ENCODE measurements at places on chromosomes 2 and 18.

DNA sequence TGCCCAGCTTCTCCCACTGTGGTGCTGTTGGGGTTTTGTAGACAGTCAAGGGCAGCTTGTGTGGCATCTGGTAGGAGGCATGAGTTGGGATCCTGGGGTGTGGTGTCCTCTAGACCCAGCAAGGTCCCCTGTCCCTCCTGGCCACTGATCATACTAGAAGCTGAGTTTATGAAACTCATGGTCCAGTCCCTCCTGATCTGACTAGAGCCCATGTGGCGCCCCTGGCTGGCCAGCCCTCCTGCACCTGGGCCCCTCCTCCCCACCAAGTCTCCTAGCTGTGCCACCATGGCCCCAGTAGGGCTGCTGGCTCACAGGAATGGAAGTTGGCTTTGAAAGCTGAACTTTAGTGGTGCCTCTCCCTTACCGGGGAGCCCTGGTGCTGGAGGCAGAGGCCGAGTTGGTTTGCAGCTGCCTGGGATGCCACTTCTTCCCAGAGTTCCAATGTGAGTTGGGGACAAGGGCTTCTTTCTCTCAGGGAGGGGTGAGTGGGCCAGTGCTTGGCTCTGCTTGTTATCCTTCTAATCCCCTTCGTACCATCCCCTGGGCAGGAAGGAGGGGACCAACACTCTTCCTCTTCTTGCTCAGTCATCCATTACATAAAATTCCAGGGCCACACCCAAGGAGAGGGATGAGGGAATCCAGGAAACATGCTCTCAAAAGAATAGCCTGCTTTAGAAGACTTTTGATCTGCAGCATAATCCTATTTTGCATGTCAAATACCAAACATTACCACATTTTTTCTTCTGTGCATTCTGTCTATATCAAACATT is 37.5 kb upstream of the HAAO start:
- DNase-seq, result no peak

DNA sequence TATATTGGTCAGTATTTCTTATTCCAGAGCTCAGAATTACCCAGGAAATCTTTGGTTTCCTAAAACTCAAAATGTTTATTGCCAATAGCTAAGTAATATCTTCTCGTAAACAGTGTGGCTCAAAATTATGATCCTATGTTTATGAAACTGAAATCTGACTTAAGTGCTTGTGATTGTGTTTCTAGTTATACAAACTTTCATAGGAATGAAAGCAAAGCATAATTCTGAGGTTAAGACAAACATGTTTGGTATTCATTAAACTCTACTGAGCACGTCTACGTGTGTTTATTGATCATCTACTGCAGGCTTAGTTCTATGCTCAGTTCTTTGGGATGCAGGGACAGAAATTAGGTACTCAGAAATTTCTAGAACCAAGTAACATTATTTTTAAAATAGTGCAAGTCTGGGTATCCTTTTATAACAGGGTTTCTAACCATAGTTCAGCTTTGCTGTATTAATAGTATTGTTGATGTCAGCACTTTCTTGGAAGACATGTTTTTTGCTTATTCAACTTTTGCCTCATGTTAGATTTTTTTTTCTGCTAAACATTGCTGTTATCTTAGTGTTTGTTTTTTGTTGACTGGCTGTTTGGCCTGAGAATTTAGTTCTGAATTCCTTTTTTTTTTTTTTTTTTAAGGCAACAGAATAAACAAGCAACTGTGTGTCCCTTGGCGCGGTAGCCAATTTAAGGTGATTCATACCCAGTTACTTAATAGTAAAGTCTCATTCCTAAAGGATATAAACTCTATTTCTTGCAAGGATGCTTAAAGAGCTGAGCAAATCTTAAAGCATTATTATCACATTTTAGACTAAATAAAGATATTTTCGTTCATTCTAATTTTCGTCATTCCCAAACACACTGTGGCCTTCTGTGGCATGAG is 31.3 kb downstream of the PTPRM start:
- DNase-seq, result no peak

DNA sequence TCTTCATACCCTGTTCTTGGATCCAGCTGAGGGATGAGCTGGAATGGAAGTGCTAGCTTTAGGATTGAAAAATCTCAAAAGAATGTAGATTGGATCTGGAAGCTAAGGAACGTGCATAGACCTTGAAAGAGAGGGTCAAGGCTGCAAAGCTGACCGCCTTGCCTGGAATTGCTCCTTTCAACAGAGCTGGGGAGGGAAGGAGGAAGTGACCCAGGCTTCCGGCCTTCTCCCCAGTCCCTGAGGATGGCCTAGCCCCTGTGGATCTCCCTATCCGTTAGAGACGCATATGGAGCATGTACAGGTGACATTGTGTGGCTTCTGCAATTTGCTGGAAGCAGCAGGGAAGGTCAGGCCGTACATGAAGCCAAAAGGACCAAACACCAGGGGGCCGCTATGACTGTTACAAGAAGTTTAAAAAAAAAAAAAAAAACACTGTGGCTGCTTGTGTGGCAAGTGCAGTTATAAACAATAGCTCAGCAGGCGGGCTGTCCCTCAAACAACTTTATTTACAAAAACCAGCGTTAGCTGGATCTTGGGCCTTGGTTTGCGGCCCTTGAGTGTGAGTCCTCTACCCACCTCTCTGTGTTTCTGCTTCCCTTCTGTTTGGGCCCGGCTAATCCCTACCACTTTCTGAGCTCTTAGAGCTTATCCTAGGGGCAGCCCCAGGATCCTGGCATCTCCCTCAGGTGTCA is 227.6 kb downstream of the SEPTIN10 start:
- peak; percentile 44 for DNase-seq

- no peak for DNase-seq
Observed at GRCh38 chr2:186427970-186428369, 58.1 kb upstream of the ZC3H15 start.

- DNase-seq, result no peak
Observed at GRCh38 chr2:43165378-43166069, 60.9 kb downstream of the ZFP36L2 start.

DNA sequence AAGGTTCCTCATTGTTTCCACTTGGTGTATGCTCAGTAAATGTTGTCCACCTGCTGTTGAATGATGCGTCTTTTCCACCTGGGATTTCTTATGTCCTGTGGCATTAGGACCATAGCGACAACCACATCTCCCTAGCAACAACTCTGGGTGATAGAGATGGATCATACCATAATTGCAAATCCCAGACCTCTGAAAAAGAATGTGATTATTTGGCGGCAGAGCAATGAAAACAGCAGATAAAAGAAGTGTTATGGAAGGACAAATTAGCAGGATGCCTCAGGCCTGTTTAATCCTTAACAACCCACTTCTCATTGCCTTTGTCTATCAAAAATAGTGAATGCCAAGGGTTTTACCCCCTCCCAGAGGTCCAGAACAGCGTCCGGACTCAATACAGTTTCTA is 278.9 kb downstream of the TSN start:
- DNase-seq, result no peak

DNA sequence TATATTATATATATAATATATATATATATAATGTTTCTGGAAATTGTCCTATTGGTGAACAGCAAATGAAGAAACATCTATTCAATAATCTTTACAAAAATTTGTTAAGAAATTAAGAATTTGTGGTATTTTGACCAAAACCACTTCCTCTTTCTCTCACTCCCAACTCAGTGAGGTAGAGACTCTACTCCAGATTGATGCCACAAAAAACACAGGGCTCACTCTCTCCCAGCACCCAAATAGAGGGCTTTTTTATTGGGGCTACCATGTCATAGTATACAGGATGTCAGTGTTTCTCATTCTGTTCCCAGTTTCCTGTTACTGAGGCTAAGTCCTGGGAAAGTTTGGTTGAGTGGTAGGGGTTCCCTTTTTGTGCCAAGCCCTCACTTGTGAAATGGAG is 1155.4 kb downstream of the BCL11A start:
- DNase-seq, result no peak

GRCh38 chr18:23484561-23485182 is 18.6 kb upstream of the RMC1 start:
- DNase-seq, result no peak

DNA sequence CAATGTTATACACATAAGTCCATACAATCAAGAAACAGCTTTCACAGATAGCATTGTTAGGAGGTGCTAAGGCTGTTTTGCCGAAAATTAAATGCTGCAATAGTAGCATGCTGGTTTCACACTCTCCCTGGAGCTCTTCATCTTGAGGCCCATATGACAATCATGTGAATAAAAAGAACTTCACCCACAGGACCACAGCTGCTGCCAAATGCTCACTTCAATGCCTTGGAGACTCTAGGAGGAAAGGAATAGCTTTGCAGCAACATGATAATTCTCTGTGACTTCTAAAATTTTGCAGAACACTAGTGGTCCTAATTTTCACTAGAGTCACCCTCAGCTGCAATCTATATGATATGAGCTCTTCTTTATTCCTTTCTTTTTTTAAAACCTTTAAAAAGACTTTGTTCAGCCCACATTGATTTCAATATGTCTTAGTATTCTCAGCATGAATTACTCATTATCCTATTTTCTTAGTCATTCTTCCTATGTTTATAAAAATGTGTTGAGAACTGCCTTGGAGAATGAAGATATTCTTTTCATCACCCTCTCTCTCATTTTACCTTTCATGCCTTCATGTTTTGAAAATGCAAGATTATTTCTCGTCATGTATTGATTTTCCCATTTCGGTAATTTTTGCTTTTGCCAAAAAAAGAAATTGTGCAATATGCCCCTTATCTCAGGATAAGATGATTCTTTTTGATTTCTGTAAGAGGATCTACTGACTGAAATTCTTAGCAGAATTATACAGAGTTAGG is 108.2 kb downstream of the PDE1A start:
- DNase-seq, result no peak

GRCh38 chr2:95353055-95353575 is 49.4 kb upstream of the FAHD2A start:
- DNase-seq, result peak; percentile 63

DNA sequence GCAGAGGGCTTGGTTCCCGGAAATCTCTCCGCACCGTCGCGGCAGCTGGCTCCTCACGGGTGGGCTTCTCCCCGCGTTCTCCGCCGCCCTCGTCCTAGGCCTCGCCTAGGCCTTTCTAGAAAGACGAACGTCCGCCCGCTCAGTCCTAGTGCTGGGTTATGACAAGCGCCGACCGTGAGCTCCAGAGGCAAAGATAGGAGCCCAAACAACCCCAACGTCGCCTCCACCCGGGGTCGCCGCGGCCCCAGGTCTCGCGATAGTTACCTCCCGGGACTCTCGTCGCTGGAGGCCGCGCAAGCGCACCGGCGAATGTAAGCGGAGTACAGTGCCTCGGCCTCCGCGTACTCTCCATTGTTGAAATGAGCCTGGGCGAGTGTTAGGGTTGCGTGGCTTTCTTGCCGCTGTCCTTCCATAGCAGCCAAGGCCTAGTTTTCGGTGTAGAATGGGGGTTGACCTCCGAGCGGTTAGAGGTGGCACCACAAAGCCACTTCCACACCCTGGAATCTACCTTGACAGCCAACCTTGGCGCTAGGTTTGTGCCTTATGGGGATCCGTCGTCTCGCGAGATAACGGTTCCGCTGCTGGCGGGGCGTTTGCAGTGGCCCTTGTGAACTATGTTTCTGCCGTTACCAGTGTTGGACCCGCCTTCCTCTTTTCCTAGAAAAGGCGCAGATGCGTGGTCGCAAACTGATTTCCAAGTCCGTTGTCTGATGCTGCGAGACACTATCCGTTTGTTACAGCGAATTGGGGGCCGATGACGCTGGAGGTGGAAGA is at the start of gene TTC32:
TSS of gene TTC32 (minus strand) at position 542 of the 774 bp plus-strand sequence. CDS start at position 413, 129 bp downstream.
- peak; percentile 96 for DNase-seq

- no peak for DNase-seq
Observed at GRCh38 chr2:223396993-223397392, 205.2 kb downstream of the SCG2 start.

- DNase-seq, result no peak
Observed at GRCh38 chr2:188993247-188993646, 19.1 kb downstream of the COL3A1 start.

- DNase-seq, result no peak
Observed at GRCh38 chr2:54516842-54517241, 60.7 kb downstream of the SPTBN1 start.

DNA sequence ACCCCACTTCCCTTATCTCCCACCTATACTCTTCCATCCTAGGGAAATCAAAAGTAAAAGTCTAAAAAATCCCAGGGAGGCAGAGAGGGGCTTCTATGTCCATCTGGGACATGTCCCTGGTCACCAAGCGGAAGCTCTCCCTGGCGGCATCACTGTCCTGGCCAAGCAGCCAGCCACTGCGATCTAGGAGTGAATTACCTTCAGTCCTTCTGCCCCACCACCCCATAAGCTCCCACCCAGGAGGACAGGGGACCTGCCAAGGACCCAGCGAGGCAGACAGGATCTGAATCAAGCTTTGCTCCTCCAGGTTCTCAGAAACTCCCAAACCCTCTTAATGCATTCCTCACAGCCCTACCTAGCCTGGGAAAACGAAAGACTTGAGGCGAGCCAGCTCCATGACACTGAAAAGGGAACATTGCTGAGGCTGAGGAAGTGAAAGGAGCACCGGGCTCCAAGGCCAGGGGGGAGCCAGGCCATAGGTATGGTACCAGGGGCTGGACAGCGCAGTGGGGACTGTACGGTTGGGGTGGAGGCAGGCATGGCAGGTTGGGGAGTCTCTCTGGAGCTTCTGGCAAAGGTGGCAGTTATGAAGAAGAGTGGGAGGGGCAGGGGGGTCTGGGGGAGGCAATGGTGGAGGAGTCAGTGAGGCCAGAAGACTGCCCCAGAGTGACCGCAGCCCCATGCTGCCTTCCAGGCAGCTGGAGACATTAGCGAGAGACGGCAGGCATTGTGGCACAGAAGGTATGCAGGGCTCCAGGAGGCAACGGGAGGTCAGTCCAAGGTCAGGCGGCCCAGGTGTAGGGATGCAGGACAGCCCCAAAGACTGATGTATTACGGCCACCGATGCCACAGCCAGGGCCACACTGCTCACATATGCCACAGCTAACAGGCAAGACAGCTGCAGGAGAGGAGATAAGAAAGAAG is 2.7 kb upstream of the SLC23A3 start:
- DNase-seq, result no peak

- DNase-seq, result no peak
Observed at GRCh38 chr2:180716186-180717180, 263.9 kb upstream of the UBE2E3 start.

DNA sequence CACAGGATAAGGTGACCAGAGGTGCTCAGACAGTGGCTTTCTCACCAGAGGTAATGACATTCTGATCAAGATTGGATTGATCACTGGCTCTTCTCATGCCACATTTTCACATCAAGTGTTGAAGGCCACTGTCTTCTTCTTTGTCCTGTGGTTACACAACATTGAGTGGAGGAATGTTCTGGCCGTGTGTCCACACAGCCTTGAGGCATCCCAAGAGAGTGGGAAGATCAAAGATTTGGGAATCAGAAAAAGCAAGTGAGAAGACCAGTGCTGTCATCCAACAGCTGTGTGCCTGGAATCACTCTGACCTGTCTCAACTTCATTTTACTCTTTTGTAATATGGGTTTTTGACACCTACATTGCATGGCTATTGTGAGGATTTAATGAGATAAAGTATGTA is 67.4 kb downstream of the IL1R2 start:
- DNase-seq, result peak; percentile 77

DNA sequence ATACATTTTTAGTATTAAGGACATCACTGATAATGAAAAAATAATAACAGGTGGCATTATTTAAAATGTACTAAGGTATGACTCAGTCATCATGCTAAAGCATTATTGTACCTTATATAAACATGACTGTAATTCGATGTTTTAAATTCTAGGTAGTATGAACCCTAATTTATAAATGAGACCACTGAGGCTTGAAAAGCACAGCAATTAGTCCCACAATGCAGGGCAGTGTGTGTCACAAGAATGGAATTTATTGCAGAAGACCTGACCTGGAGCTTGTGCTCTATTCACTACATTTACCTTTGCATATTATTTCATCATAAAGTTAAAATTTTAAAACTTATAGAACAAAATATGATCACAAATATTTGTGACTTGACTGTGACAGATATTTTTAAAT is 358.5 kb upstream of the DSEL start:
- DNase-seq, result no peak
